ENCODE measurements at places on chromosomes 12 and 14.
A peak's percentile ranks its signal among the peaks of the same experiment; 100 is the strongest.

DNA sequence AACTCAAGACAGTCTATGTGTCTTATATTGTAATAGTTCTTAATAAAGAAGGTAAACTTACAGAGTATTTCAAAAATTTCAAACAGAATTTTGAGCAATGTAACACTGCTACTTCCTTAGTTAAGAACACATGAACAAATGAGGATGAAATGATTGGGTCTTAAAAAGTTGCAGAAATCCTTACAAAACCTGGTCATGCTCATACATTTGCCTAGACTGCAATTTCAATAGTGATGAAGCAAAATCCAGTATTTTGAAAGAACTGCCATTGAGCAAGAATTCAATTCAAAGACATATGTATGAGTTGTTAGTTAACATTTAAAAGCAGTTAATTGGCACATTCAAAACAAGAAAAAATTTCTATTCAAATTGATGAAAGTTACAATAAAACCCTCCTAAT, 17.8 kb upstream of the HIF1A start:
- DNase-seq, result no peak

GRCh38 chr12:67428431-67428830, 159.3 kb downstream of the CAND1 start:
- no peak for DNase-seq

DNA sequence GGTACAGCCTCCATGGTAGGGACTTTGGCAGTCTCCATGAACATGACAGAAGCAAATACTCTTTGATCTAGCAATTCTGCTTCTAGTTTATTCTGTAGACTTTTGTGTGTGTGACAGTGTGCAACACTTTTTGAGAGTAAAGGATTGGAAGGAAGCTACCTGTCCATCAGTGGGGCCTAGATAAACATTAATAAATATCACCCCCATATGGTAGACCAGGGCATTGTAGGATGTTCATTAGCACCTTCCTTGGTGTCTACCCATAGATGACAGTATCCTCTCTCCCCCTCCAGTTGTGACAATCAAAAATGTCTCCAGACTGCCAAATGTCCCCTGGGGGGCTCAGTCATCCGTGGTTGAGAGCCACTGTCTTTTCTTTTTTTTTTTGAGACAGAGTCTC, 10.8 kb downstream of the SNRNP35 start:
- no peak for DNase-seq

DNA sequence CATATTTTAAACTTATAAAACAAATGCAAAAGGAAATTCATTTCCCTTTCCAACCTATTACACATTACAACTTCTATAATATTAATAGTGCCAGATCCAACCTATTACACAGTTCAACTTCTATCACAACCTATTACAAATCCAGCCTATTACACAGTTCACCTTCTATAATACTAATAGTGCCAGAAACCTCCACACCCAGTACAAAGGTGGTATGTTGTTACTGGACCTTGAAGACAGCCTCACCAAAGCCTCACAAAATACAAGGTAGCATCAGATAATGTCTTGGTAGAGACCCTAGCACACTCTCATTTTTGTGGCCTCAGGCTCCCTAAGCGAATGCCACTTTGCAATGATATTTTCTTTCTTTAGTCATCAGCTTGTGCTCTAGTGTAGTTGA, 68.7 kb upstream of the PELI2 start:
- DNase-seq, result no peak

DNA sequence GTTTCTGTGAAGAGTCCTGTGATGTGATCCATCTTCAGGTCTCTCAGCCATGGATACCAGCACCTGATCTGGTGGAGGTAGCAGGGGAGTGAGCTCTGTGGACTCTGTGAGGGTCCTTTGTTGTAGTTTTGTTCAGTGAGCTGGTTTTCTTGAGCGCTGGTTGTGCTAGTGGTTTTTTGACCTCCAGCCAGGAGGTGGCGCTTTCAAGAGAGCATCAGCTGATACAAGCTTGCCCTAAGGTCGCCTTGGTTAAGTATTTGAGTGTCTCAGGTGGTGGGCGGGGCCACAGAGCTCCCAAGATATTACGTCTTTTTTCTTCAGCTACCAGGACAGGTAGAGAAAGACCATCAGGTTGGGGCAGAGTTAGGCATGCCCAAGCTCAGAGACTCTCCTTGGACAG, 139.7 kb downstream of the TTLL5 start:
- DNase-seq, result no peak

GRCh38 chr14:90656973-90657372, 159.3 kb downstream of the TTC7B start:
- DNase-seq, result no peak

DNA sequence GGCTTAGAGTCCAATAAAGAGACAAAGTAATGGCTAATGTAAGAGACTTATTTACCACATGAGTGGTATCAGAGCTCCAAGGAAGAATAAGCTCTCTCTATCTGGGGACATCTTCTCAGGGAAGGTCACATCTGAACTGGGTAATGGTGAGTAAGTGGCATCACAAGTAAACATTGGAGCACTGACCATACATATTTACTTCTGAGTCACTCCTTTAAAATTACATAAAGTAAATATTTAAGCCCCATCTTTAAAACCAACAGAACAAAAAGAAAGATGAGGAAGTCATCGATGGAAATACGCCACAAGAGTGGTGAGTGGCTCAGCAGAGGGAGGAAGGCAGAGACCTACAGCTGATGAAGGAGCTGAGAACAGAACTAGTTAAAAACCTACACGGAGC, 159.9 kb downstream of the DUSP6 start:
- DNase-seq, result no peak

- no peak for DNase-seq
Measured at GRCh38 chr14:65791191-65791981, 378.9 kb downstream of the FUT8 start.

- DNase-seq, result no peak
Measured at GRCh38 chr12:71641390-71641789, 22.3 kb downstream of the ZFC3H1 start.

DNA sequence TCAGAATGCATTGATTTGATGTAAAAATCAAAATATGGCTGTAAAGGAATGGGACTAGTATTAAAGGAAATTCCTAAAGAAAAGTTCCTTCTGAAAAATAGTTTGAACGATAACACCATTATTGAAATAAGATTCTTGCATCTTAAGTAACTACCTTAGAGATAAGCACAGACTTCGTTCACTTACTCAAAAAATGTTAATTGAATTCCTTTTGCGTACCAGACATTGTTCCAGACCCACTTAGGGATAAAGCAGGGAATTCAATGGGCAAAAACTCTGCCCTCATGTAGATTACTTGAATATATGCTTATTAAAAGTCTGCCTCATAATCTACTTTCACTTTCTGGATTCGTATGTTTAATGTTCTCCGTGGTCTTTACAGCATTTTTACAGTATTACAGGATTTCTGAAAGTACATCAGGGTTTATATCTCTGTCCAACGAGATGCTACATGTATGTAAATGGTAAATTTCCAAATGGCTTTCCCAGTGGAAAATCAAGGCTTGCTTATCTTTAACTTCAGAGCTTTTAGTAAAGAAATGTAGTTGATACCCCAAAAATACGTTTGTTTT, 213.7 kb downstream of the GXYLT1 start:
- DNase-seq, result no peak

- DNase-seq, result peak; percentile 43
Measured at GRCh38 chr12:116236148-116236731, 41.3 kb downstream of the MED13L start.

- DNase-seq, result peak; percentile 45
Measured at GRCh38 chr14:103561381-103562178, 877 bp downstream of the BAG5 start.

GRCh38 chr14:54395716-54396115, 1.1 kb upstream of the CDKN3 start:
- DNase-seq, result no peak

DNA sequence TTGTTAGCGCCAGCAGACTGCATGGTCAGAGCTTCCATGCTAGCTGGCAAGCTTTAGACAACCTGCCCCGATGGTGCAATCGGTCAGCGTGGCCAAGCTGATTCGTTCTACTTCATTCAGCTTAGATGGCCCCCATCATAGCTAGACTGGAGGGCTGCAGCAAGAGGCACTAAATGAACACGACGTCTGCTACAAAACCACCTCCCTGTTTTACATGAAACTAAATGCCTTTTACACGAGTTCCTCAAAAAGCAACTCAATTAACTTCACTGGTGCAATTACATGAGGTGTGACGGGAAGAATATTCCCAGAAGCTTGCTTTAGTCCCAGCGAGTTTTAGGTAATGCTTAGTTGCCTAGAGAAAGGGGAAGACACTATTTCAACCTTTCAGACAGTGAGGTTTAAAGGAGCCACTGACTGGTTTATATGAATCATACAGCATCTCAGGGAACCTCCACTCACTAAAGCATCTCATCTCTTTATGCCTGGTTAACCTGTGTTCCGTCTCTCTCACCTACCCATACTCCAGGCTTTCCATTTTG, 8.4 kb downstream of the NIN start:
- DNase-seq, result no peak

GRCh38 chr12:88432531-88433490, 147.5 kb downstream of the KITLG start:
- no peak for DNase-seq

GRCh38 chr12:49130151-49131050, 794 bp downstream of the TUBA1B start:
- DNase-seq, result peak; percentile 92

- DNase-seq, result no peak
Measured at GRCh38 chr12:9809866-9810265, 17.4 kb upstream of the KLRF1 start.

DNA sequence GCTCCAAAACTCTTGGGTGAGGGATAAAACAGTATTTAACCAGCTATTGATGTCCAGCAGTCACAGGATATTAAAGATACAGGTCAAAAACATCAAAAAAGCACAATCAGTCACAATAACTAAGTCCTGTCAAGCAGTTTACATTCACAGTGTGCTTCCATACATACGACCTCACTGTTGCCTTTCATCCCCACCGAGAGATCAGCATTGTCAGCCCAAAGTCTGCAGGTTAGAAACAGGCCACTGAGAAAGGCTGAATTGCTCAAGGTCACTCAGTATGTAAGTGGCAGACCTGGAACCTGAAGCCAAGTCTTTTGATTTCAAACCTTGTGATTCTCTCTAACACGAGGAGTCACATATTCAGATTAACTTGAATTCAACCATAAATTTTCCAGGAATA, 124.9 kb downstream of the GXYLT1 start:
- DNase-seq, result no peak

GRCh38 chr14:98909251-98909944, 362.6 kb downstream of the BCL11B start:
- DNase-seq, result no peak

- no peak for DNase-seq
Measured at GRCh38 chr12:100904270-100904669, 109.7 kb downstream of the ANO4 start.

GRCh38 chr12:30169839-30170591, 386.3 kb upstream of the TMTC1 start:
- DNase-seq, result no peak

DNA sequence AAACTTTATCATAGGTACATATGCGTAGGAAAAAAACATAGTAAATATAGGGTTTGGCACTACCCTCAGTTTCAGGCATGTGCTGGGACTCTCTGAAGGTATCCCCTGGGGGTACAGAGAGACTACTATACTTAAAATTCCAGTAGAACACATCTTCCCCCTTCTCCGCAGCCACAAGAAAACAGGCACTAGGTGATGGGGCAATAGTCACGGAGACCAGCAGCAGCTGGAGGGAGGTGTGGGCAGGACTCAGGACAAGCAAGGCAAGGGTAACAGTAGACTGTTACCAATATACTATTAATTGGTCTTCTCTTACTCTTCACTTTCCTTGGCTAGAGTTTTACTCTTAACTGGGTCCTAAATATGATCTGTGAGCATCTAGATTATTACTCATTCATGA, 4.6 kb upstream of the PAPOLA start:
- no peak for DNase-seq

DNA sequence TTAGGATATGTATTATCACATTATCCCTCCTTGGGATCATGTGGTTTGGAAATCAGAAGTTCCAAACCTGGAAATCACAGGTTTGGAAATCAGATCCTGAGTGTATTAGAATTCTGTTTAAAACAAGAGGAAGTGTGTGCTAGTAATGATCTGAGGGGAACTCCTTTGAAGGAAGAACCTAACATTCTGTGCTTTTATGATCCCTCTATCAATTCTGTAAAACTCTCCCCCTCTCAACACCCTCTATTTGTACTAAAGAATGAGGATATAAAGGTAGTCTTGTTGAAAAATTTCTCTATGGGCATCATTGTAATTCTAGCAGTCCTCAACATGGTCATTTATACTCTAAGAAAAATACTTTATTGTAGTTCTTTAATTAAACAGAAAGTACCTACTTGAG, 97.4 kb downstream of the SRGAP1 start:
- no peak for DNase-seq

- no peak for DNase-seq
Measured at GRCh38 chr12:93938931-93939330, 209.4 kb upstream of the PLXNC1 start.

DNA sequence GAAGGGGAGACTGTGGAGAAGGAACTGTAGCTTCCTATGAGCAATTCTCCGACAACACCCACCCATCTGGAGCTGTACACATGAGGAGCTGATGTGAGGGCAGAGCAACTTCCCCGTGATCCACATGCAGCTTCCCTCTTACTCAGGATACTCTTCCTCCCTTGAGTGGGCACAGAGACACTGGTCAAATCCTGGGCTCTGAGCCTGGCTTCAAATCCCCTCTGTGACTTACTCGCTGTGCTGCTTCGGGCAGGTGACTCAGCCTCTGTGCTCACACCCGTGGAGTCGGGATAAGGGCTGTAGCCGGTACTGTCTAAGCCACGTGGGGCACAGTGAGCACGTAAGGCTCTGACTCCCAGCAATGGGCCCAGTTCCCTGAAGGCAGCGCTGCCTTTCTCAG, 31.1 kb downstream of the ZFYVE21 start:
- DNase-seq, result no peak

GRCh38 chr12:106106061-106106566, 32.6 kb downstream of the NUAK1 start:
- DNase-seq, result no peak

- no peak for DNase-seq
Measured at GRCh38 chr14:89308232-89308959, 108.6 kb downstream of the FOXN3 start.
